Osteocyte (in vitro differentiated cells): ENCODE measurements at places on chromosomes 11 and 22. TPM values are rescaled to one million over a fixed set of nuclear protein-coding genes. Genes with fewer than 3 reads are reported as not detected.

- H3K4me3 ChIP-seq = no peak overlapping the region
- no peak overlapping the region for H3K27ac ChIP-seq
- peaks cover 4% of the 10 kb centered on the region for H3K4me1 ChIP-seq
These were observed 54.2 kb downstream of the SLC25A17 start for GRCh38 chr22:40764763-40765441.

DNA sequence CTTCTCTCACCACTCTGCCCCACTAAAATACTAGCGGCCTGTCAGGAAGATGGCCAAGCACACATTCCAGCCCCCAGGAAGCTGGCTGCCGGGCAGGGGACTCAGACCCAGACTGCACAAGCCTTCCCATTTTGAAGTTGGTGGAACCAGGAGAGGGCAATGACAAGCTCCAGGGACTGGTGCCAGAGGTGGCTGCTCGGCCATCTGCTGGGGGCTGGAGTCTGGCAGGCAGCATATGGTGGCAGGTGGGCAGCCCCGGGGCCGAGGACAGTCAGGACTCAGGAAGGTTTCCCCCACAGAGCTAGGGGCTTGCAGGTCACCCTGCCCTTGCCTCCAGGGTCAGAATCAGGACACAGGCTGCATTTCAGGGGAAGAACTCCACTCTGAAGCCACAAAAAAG is 22.6 kb downstream of the KCNJ5 start:
- peaks cover 4% of the 10 kb centered on the region for H3K4me1 ChIP-seq
- no peak overlapping the region for H3K27ac ChIP-seq
- no peak for DNase-seq
- H3K4me3 ChIP-seq = no peak overlapping the region
- H3K27me3 ChIP-seq = peaks cover 31% of the 10 kb centered on the region

- no peak overlapping the region for H3K27ac ChIP-seq
- no peaks in the 10 kb centered on the region for H3K36me3 ChIP-seq
- no peak overlapping the region for H3K4me3 ChIP-seq
These were observed 68.5 kb upstream of the NARS2 start for GRCh38 chr11:78642979-78643675.

- peaks cover 3% of the 10 kb centered on the region for H3K36me3 ChIP-seq
- no peak for DNase-seq
- H3K4me1 ChIP-seq = peaks cover 29% of the 10 kb centered on the region
- H3K27ac ChIP-seq = peak overlapping the region; percentile 38
- no peaks in the 10 kb centered on the region for H3K27me3 ChIP-seq
- H3K4me3 ChIP-seq = no peak overlapping the region
These were observed 52.7 kb downstream of the TBC1D22A start for GRCh38 chr22:46815132-46815531.

- H3K27me3 ChIP-seq = peaks cover 15% of the 10 kb centered on the region
- H3K4me3 ChIP-seq = no peak overlapping the region
- no peak for DNase-seq
- no peaks in the 10 kb centered on the region for H3K36me3 ChIP-seq
These were observed 102.1 kb downstream of the NECTIN1 start for GRCh38 chr11:119626871-119627270.

GRCh38 chr22:19143967-19144400 is 467 bp downstream of the ESS2 start:
- peak overlapping the region; percentile 99 for H3K4me3 ChIP-seq
- H3K27ac ChIP-seq = peak overlapping the region; percentile 87
- H3K36me3 ChIP-seq = peaks cover 10% of the 10 kb centered on the region
- peaks cover 18% of the 10 kb centered on the region for H3K27me3 ChIP-seq

DNA sequence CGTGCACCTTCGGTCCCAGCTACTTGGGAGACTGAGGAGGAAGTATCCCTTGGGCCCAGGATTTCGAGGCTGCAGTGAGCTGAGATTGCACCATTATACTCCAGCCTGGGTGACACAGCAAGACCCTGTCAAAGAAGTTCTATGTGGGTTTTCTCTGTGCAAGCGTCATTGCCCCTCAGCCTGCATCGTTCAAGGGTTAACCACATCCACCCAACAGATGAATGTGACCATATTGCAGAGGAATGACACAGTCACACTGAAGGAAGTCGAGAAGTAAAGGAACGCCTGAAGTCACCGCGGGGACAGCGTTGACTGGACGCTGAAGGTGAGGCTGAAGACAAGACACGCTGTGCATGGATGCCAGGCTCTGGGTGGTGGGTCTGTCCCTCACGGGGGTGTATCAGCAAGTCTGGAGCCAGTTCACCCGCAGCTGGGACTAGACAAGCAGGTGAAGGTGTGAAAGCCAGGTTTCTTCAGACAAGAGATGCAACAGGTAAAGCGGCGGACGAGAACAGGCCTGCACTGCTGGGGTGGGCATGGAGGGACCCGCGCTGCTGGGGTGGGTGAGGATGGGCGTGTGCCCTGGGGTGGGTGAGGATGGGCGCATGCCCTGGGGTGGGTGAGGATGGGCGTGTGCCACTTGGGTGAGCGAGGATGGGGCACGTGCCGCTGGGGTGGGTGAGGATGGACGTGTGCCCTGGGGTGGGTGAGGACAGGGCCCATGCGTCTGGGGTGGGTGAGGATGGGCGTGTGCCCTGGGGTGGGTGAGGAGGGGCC is 36.5 kb upstream of the TOLLIP start:
- peak; percentile 77 for DNase-seq
- H3K4me3 ChIP-seq = no peak overlapping the region
- H3K36me3 ChIP-seq = no peaks in the 10 kb centered on the region
- peaks cover 6% of the 10 kb centered on the region for H3K27me3 ChIP-seq

DNA sequence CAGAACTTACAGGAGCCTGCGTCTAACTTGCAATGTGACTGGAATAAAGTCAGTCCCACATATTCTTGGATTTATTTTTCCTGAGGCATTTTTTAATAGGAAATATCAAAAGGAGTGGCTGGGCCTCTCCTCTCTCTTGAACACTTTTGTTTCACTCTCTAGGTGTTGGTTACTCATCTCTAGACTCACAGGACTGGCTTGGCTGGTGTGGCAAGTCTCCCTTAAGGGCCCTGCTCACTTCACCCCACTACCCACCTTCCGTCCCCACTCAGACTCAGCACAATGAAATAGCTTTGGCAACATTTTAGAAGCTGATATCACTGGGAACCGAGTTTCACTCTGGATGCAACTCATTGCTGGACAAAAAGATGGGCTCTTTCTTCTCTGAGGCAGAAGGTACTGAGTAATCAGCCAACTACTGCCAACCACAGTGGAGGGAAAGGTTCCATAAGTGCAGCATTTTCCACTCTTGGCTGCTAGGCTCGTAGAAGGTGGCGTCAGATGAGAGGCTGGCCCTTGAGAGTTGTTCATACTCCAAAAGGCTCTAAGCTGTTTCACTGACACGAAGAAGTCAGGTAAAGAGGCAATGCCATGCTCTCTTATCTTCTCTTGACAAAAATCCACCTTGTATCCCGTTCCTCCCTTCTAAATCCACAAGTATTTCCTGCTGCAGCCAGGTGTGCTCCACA is 390.6 kb downstream of the SOX6 start:
- H3K27me3 ChIP-seq = no peaks in the 10 kb centered on the region
- no peak for DNase-seq
- H3K36me3 ChIP-seq = no peaks in the 10 kb centered on the region
- H3K27ac ChIP-seq = no peak overlapping the region
- peaks cover 38% of the 10 kb centered on the region for H3K4me1 ChIP-seq

GRCh38 chr11:19714387-19715363 is 2.0 kb downstream of the NAV2 start:
- peak overlapping the region; percentile 84 for H3K27ac ChIP-seq
- H3K4me3 ChIP-seq = peak overlapping the region; percentile 90
- peaks cover 51% of the 10 kb centered on the region for H3K4me1 ChIP-seq
- no peaks in the 10 kb centered on the region for H3K27me3 ChIP-seq

LRRN4CL gene
- 0.39 and 0.46 TPM in 2 replicates for total RNA-seq

OR51I1 gene
- total RNA-seq = not detected in 2 replicates

AQP11 gene
- total RNA-seq = 0.76 and 0.91 TPM in 2 replicates

MS4A6E gene
- not detected in 2 replicates for total RNA-seq

CREB3L1 gene
- total RNA-seq = 77.0 and 78.6 TPM in 2 replicates

SPTBN2 gene
- 12.6 and 12.9 TPM in 2 replicates for total RNA-seq
